ENCODE measurements at places on chromosomes 1 and 21. TPM values are rescaled to one million over a fixed set of nuclear protein-coding genes. Genes with fewer than 3 reads are reported as not detected.

- DNase-seq = no peak
Measured at GRCh38 chr1:44643721-44644334, 30.5 kb downstream of the TMEM53 start.

Gene TUT4
- 87.4 TPM for total RNA-seq

DNA sequence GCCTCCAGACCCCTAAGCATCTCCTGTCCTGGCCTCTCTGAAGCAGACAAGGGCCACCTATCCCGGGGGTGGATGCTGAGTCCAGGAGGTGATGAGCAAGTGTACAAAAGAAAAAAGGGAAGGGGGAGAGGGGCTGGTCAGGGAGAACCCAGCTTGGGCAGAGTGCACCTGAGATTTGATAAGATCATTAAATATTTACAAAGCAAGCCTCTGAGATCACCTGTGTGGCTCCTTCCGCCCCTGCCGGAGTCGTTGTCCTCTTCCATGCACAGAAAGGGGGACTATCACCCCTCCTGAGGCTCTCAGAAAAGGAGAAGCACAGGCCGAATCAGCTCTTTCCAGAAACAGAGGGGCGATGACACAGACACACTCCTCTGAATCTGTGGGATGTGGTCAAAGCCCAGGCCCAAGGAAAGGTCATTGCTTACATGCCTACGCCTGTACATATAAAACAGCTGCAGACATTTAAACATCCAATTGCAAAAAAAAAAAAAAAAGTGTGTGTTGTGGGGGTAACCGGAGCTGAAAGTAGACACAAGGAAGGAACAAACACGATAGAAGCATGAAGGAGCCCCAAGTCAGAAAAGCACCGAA lies 30.9 kb downstream of the PRSS38 start:
- DNase-seq = no peak

DNA sequence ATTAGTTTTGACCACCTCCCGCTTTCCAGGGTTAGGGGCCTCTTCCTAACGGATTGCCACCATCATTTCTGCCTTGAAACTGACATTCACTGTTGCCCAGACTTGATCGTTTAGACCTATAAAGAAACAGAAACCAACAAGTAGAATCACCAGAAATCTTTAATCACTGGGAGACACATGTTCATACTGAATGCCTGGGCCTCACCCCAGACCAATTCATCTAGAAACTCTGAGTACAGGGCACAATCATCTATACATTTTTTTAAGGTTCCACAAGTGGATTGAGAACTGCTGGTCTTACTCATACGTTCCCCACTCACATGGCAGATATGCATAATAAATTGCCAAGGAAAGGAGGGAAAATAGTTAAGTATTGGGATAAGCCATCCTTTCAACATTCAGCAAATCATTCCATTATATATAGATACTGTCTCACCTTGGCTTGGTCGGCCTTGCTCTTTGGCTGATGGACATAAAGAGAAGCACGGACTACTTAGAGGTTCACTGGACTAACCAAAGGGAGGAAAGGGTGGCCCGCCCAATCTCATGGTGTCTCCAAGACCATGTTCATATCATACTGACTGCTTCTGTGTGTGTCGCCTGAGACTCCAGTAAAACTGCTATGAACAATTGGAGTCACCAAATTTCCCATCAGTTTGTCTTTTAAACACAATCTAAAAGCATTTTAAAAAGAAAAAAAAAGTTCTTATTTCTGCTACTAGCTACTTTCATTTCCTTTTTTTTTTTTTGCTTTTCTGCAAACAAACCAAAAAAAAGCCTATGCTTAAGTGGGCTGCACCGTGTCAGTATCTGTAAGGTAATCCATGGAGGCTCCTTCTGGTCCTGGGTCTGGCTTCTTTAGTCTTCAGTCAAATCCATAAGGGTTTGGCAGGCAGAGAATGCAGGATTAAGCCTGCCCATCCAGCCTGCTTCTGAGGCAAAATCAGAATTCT lies 9.4 kb upstream of the TARBP1 start:
- DNase-seq = peak; percentile 77

Gene RAB7B
- 5.8 TPM for total RNA-seq

- DNase-seq = peak; percentile 89
Measured at GRCh38 chr1:16178596-16179497, 23.0 kb upstream of the EPHA2 start.

DNA sequence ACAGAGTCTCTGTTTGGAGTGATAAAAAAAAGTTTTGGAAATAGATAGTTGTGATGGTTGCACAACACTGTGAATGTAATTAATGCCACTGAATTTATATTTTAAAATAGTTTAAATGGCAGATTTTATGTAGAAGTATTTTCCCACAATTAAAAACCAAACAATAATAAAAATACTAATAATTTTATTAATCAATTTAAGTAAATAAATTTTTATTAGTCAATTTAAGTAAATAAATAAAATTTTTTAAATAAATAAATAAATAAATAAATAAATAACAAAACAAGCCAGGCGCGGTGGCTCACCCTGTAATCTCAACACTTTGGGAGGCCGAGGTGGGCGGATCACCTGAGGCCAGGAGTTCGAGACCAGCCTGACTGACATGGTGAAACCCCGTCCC lies 4.9 kb upstream of the KDF1 start:
- DNase-seq = no peak

Gene PCAT6
- total RNA-seq = not detected

GRCh38 chr1:89361681-89362080 lies 2.2 kb upstream of the GBP6 start:
- no peak for DNase-seq

Gene ASCL5
- total RNA-seq = not detected

- no peak for DNase-seq
Measured at GRCh38 chr1:17594690-17595601, 55.4 kb downstream of the ARHGEF10L start.

DNA sequence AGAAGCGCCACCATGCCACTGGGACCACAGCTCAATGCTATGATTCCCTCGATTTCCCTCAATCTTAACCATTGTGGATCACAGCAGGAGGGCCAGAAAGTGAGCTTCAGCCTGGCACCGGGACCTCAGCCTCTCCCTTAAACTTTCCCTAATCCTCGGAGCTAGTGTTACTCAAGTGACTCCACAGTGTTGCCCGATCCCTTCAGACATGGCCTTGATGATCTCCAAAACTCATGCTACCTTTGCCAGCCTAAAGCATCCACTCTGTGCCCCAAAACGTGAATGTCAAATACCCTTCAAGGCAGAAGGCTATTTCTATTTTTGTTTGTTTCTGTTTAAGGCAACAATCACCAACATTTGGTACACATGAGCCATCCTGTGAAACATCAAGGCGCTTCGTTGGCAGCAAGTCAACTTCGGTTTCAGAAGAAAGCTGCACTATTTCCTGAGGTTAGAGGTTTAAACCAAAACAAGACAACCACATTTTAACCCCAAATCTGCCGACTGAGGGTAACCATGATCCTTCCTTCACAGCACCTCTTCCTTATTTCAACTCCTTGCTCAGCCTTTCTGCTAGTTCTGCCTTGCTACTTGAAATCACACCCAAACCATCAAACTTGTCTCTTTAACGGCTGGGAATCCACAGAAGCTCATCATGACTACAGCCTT lies 94.4 kb upstream of the KRTAP19-8 start:
- DNase-seq = no peak

Gene C4BPB
- 2.9 TPM for total RNA-seq
